GM12878 (cell line): ENCODE measurements at places on chromosomes 5 and 9. TPM values are rescaled to one million over a fixed set of nuclear protein-coding genes. Genes with fewer than 3 reads are reported as not detected.

FOXD4L3 gene
- total RNA-seq = 0.11 TPM in 1 of 2 replicates, not detected in the other

C5orf34 gene
- total RNA-seq = 5.6 and 6.1 TPM in 2 replicates

BRINP1 gene
- not detected in 2 replicates for total RNA-seq

RAB14 gene
- total RNA-seq = 46.7 and 51.1 TPM in 2 replicates

PLEKHG4B gene
- 0.05 and 0.08 TPM in 2 replicates for total RNA-seq

PCDHB8 gene
- not detected in 2 replicates for total RNA-seq

GABRA1 gene
- not detected in 2 replicates for total RNA-seq

TMEM252 gene
- total RNA-seq = not detected in 2 replicates

KCNV2 gene
- total RNA-seq = 0.11 TPM in 1 of 2 replicates, not detected in the other

LECT2 gene
- total RNA-seq = not detected in 2 replicates

CDH6 gene
- not detected in 2 replicates for total RNA-seq

CDH9 gene
- total RNA-seq = not detected in 2 replicates

LPAR1 gene
- total RNA-seq = 9.6 and 10.8 TPM in 2 replicates

ADCY2 gene
- 0.26 and 0.27 TPM in 2 replicates for total RNA-seq

HSPB3 gene
- total RNA-seq = not detected in 2 replicates

CARD6 gene
- 0.64 TPM in 2 replicates for total RNA-seq

S1PR3 gene
- 0.05 and 0.18 TPM in 2 replicates for total RNA-seq

FBXL7 gene
- total RNA-seq = 0.40 and 0.44 TPM in 2 replicates

ASPN gene
- total RNA-seq = not detected in 2 replicates

MYOZ3 gene
- total RNA-seq = 0.18 TPM in 1 of 2 replicates, not detected in the other

HNRNPK gene
- 605 and 619 TPM in 2 replicates for total RNA-seq

COL23A1 gene
- total RNA-seq = 0.08 TPM in 1 of 2 replicates, not detected in the other

LYRM7 gene
- 13.7 and 13.9 TPM in 2 replicates for total RNA-seq

TSLP gene
- not detected in 2 replicates for total RNA-seq

SPATA31E1 gene
- total RNA-seq = not detected in 2 replicates

TNFSF15 gene
- total RNA-seq = not detected in 2 replicates

NR2F1 gene
- 0.32 and 0.36 TPM in 2 replicates for total RNA-seq

ORM2 gene
- total RNA-seq = 0.64 TPM in 1 of 2 replicates, not detected in the other

GARIN3 gene
- not detected in 2 replicates for total RNA-seq

IL5 gene
- total RNA-seq = not detected in 2 replicates

PDCD1LG2 gene
- total RNA-seq = 1.9 and 2.4 TPM in 2 replicates

IL3 gene
- not detected in 2 replicates for total RNA-seq

MARCOL gene
- total RNA-seq = not detected in 2 replicates

PRELID2 gene
- total RNA-seq = 0.19 and 0.31 TPM in 2 replicates

INSL6 gene
- not detected in 2 replicates for total RNA-seq
